Stomach (tissue), 19 donors: ENCODE measurements at places on chromosomes 1 and 21. TPM values are rescaled to one million over a fixed set of nuclear protein-coding genes. Genes with fewer than 3 reads are reported as not detected.

CYYR1 gene
- total RNA-seq: 6.8 TPM

PEAR1 gene
- total RNA-seq: 3.1 TPM

TMIGD3 gene
- total RNA-seq: not detected

PDZK1IP1 gene
- total RNA-seq: 292 TPM

PADI2 gene
- total RNA-seq: not detected

ZFP69B gene
- total RNA-seq: not detected

RRP1B gene
- 19.6 TPM for total RNA-seq

HENMT1 gene
- 7.3 TPM for total RNA-seq

HMCN1 gene
- total RNA-seq: 1.2 TPM

CYP4A11 gene
- total RNA-seq: 2.2 TPM

OR2T11 gene
- not detected for total RNA-seq

L1TD1 gene
- not detected for total RNA-seq

CFAP74 gene
- total RNA-seq: not detected

TBX19 gene
- not detected for total RNA-seq

CCDC181 gene
- total RNA-seq: 0.87 TPM

HES4 gene
- 212 TPM for total RNA-seq

INKA2 gene
- 4.7 TPM for total RNA-seq

CD101 gene
- not detected for total RNA-seq

B3GALT5 gene
- total RNA-seq: 0.45 TPM

MTOR gene
- 39.1 TPM for total RNA-seq

OPTC gene
- not detected for total RNA-seq

ODF2L gene
- total RNA-seq: 38.8 TPM
